Effector CD8-positive, alpha-beta T cell (primary cell): ENCODE measurements at places on chromosomes 3 and 15.
A peak's percentile ranks its signal among the peaks of the same experiment; 100 is the strongest.

- peak; percentile 8 for DNase-seq
These were observed 27.8 kb upstream of the RPL32 start for GRCh38 chr3:12869035-12869621.

GRCh38 chr15:36313021-36313420, 266.4 kb upstream of the CDIN1 start:
- no peak for DNase-seq

- no peak for DNase-seq
These were observed 188.9 kb downstream of the MEIS2 start for GRCh38 chr15:36911322-36911944.

DNA sequence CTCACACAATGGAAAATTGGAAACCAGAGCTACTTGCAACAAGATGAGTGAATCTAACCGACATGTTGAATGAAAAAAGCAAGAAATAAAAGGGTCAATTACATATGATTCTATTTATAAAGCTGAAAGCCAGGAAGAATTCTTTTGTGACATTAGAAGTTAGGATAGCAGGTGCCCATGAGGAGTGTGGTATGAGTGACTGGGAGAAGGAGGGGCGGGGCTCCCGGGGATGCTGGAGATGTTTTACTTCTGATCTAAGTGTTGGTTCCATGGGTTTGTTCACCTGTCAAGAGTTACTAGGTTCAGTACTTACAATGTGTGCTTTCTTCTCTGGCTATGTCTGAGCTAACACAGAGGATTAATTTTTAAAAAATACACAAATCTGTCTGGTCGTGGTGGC, 60.8 kb downstream of the NSMCE3 start:
- no peak for DNase-seq

DNA sequence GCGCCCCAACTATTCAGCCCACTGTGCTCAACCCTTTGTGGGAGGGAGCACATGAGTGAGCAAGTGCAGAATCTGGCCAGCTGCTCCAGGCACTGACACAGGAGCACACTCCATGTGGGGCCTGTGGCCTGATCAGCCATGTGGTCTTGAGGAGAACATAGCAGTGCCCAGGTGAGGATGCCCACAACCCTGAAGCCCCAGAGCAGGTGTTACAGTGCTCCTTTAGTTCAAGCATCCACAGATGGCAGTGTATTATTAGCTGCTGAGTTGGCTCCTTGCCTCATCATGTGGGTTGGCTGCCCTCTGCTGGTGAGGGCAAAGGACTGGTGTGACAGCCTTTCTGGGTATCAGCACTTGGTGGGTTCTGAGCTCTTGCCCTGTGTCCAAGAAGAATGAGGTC, 1588.2 kb downstream of the SI start:
- DNase-seq, result no peak

DNA sequence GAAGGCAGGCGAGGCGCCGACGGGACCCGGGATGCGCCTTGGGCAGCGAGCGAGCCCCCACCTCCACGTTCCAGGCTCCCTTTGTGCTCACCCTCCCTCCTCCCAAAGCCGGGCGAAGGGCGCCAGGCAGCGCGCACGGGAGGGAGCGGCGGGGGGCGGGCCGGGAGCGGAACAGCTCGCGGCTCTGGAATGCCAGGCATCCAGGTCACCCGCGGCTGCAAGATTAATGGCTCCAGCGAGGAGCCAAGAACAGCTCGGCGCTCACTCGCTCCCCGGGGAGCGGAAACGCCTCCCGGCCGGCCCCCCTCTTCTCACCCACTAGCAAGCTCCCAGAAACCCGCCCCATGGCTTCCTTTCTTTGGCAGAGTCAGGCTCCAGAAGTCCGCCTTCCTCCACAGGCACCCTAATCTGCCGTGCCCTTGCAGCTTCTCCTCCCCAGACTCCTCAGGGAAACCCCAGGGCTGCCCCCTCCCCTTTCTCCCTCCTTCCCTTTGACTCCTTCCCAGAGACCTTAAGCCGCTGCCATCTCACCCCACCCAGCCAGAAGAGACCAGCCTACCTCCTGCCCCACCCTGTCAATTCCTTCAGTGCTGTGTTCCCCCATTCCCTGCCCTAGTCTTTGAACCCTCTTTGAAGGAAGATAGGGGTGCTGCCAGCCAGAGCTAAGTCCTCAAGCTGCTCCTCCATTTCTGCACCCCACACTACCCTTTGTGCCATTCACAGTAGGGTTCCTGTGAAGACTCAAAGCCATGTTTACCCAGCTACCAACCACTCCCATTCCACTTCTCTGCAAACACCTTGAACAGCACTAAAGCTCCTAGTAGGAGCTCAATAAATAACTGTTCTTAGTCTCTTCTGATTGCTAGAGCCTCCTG, 9.9 kb downstream of the AMOTL2 start:
- DNase-seq, result no peak

DNA sequence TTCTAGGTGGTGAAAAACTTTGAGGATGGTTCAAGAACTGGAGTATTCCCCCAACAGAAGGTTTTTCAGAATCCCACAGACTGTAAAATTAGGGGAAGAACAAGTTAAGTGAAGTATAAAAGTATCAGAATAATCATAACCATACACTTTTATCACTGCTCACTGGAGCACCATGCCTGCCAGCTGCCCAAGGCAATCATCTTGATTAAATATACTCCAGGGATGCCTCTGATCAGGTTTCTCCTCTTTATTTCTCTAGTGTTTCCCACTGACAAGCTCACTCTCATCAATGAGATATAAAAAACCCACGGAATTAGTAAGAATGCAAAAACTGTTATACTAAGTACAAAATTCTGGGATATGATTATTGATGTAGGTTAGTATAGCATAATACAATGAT, 108.0 kb downstream of the STAG1 start:
- DNase-seq, result no peak

- DNase-seq, result no peak
These were observed 305.1 kb downstream of the LSAMP start for GRCh38 chr3:116140100-116140689.

DNA sequence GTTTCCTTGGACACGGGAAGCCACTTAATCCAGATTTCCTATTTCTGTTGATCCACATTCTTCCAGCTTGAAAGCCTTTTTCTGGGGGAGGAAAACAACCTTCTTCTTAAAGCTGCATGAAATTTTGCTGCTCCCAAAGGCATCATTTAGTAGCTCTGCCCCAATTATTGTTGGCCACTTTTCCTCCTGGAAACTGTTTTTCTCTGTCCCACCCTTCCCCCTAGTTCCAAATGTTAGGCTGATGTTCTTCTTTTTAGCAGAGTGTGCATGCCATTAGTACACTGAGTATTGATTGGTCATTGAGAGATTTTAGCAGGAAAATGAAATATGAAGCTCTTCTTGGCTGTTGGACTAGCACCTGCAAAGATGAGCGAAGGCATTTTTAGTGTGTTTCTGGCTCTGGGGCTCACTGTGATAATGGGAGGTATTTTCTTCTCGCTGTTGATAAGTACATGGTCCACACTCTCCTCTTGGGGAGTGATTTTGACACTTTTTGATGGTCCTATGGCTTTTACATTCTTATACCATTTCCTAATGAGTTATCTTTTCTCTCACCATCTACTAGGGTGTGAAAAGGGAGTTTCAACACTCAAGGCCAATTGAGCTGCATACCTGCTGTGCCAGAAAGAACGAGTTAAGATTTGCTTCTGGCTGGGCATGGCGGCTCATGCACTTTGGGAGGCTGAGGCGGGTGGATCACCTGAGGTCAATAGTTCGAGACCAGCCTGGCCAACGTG, 200.5 kb downstream of the PTPRG start:
- DNase-seq, result no peak
